Suppressor macrophage treated with lipopolysaccharide for 4 hours (primary cell): ENCODE measurements at places on chromosomes 2 and 18.
A peak's percentile ranks its signal among the peaks of the same experiment; 100 is the strongest.

GRCh38 chr2:128494640-128495321 lies 176.1 kb upstream of the HS6ST1 start:
- DNase-seq = no peak

- peak; percentile 40 for DNase-seq
Measured at GRCh38 chr2:108927936-108928659, 60.9 kb downstream of the EDAR start.

- DNase-seq = peak; percentile 4
Measured at GRCh38 chr2:100321179-100321865, 979 bp downstream of the LONRF2 start.

GRCh38 chr2:96591054-96591453 lies 47.1 kb downstream of the KANSL3 start:
- DNase-seq = no peak

- DNase-seq = no peak
Measured at GRCh38 chr2:3785220-3785889, 82.0 kb downstream of the DCDC2C start.
